RPMI7951 (cell line): ENCODE measurements at places on chromosomes 1 and 21.

DNA sequence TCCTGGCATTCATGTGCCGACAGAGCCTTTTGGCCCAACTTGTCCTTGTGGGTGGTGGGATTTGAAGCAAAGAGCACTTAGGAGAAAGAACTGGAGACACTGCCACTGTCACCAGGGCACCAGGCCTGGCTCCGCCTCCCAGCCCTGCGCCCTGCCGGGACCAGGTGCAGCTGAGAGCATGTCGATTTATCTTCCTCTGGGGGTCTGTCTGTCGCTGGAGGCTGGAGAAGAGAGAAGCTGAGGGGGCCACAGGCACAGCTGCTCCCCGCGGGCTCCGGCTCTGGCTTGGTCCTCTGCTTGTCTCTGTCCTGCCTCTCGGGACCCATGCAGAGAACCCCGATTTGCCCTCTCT lies 28.2 kb downstream of the PCNT start:
- DNase-seq: no peak

- no peak for DNase-seq
These were observed 205.7 kb upstream of the PTBP2 start for GRCh38 chr1:96515925-96516324.

DNA sequence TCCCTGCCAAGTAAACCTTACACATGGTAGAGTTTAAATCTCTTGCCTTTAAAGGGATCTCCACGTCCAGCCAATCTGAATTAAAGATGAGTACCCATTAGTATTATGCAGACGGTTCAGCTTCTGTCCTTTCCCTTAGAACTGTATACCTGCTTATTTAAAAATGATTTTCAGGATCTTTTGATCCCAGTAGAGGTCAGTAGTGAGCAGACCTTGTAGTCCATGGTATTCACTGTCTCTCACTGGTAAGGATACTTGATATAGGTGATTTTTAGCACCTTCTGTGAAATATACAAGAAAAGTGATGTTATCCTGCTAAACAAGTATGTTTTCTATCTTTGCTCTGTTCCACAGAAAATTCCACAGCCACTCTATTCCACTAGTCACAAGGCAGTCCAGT lies 1211.6 kb upstream of the ADGRL4 start:
- no peak for DNase-seq

- no peak for DNase-seq
These were observed 550 bp upstream of the PTBP2 start for GRCh38 chr1:96721053-96721415.

GRCh38 chr1:246617768-246618167 lies 51.5 kb downstream of the CNST start:
- DNase-seq: no peak

- no peak for DNase-seq
These were observed 74.8 kb downstream of the CASZ1 start for GRCh38 chr1:10721381-10722321.

DNA sequence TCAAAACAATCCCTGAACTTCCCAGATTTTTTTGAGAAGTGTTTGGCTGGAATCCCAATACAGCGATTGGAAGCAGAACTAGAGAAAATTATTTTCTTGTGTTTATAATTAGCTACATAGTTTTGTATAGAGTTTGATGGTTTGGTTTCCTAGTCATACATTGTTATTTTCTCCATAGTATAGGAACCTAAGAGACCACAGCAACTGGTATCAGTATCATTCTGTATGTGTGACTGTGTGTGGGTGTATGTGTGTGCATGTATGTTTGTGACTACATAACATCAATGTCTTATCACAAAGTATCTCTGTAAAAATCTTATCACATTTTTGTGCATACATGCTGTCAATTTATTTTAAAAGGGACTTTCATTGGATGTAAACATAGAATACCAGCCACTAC lies 780.5 kb downstream of the MRPL39 start:
- no peak for DNase-seq

- no peak for DNase-seq
These were observed 1044.0 kb upstream of the ADGRL4 start for GRCh38 chr1:80050523-80050922.

DNA sequence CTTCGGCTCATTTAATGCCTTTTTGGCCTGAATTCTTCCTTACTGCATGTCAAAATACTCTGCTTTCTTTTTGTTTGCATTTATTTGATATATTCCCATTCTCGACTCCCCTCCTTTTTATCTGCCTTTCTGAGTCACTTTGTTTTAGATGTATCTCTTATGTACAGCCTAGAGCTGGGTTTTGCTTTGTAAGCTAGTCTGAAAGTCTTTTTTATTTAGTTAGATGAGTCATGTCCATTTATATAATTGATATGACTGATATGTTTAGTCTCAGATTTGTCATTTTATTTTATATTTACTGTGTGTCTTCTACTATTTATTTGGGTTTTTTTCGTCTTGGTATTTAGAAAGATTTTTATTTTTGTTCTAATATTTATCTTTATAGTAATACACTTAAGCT lies 33.6 kb upstream of the GNG5 start:
- peak; percentile 25 for DNase-seq

- peak; percentile 35 for DNase-seq
These were observed 874.4 kb downstream of the KCNT2 start for GRCh38 chr1:195733826-195734225.

DNA sequence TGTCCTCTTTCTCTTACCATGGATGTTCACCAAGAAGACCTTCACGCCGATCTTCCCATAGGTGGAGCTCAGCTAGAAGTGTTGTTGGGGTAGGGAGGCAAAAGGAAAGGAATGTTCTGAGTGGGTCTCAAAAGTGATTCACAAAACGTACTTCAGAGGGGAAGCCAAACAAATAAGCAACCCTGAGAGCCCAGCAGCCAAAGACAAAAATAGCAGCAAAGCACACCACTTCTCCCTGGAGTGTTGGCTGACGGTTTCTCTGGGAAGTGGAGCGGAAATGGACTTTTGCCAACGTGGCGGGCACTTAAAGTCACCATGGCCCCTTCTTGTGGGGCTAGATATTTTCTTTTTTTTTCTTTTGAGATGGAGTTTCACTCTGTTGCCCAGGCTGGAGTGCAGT lies 23.1 kb downstream of the SLC26A9 start:
- peak; percentile 55 for DNase-seq

DNA sequence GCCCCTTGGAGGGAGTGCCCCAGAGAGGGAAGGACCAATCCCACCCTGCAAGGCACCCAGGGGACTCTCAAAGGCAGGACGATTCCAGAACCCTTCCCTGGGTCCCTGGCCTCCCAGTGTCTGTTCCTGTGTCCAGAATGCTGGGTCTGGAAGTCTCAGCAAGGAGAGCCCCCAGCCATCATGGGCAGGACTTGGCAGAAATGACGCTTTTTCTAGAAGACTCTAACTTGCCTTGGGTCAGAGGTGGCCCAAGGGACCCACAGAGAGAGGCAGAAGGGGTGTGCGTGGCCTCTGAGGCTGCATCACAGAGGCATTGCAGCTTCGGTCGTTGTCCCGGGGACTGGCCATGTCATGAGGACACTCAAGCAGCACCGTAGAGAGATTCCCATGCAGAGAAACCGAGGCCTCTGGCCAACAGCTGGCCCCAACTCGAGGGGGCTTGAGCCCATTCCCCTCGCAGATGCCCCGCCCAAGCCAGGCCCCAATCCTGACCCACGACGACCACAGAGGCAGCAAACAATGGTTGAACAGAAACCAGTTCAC lies 57.8 kb downstream of the WNT9A start:
- DNase-seq: no peak

DNA sequence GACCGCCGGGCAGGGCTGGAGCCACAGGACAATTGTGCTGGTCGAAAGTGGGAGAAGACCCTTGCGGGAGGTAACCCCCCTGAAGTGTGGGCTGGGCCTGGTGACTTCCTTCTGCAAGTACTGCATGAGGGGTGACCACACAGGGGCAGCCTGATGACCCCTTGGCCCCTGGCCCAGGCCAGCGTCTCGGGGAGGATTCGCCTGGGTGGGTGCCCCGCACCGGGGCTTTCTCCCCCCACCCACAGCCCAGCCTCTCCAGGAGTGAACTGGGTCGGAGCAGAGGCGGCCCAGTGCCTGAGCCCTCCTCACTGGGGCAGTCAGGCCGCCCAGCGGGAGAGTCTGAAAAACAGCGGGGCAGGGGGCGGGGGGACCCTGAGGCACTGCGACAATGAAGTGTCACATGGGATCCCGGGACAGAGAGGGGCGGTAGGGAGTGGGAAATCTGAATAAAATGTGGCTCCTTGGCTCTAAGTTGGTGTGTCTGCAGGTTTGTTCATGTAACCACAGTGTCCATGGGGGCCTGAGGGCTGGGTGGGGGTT lies 1.6 kb upstream of the DNMT3L start:
- DNase-seq: no peak

GRCh38 chr1:6280761-6281451 lies 20.0 kb upstream of the GPR153 start:
- DNase-seq: peak; percentile 63

DNA sequence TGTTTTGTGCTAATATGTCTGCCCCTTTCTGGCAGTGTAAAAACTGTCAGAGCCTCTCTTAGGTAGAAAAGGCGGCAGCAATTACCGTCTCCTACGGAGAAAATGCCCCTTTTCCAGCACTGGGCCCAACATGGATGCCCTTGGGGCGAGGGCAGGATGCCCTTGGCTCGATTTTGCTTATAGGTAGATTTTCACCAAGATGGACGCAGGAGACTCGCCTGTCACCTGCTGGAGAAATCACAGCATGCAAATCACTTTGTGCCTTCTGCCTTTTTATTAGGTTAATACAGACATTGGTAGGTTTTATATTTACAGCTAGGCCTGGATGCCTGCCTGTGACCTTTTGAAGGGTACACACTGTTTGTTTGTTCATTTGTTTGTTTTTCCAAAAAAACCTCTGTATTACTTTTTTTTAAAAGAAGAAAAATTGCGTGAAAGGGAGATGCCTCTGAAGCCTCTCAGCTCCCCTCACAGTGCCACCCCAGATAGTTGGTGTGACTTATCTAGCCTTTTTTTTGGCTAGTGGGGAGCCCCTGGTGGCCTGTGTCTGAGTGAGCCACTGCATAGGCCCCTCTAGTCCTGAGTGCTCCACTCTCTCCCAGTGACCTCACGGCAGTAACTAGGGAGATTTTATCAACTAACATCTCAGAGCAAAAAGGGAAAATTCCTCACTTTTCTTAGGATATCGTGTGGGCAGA lies 2.5 kb downstream of the ATP1B1 start:
- DNase-seq: peak; percentile 42

DNA sequence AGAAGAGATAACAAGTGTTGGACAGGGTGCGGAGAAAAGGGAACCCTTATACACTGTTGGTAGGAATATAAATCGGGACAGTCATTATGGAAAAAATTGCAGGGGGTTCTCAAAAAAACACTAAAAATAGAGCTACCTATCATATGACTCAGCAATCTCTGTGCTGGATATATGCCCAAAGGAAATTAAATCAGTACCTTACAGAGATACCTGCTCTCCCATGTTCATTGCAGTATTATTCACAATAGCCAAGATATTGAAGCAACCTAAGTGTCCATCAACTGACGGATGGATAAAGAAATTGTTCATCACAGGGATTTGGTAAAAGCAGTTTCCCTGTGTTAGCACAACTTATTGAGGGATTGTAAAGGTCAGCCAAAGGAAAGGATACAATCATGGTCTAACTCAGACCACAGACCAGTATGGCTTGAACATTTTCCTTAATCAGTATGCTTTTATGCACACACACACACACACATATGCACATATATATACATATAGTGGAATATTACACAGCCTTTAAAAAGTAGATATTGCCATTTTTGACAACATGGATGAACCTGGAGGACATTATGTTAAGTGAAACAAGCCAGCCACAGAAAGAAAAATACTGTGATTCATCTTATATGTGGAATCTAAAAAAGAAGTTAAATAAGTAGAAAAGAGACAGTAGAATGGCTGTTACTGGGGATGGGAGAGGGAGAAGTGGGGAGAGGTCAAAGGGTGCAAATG lies 44.2 kb upstream of the IRF2BP2 start:
- DNase-seq: no peak

- peak; percentile 89 for DNase-seq
These were observed 283.3 kb downstream of the DUSP10 start for GRCh38 chr1:221458447-221459156.

DNA sequence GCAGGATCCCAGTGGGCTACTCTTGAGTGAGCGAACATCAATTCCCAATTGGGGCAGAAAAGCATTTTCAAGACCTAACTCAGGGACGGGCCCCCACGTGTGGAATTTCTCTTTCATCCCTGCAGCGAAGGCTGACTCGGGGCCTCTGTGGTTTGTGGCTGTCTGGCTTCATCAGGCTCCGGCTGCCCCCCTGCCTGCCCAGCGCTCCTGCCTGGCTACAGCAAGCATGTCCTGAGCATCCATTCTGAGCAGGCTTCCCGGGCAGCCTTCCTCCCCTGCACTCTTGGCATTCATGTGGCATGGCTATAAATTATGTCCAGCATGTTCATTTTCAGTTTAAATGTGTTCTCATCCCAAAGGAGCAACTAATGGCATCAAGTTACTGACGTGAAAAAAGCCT lies 588.1 kb downstream of the KIF26B start:
- peak; percentile 80 for DNase-seq

- DNase-seq: peak; percentile 19
These were observed 10.1 kb upstream of the ZBTB8B start for GRCh38 chr1:32454726-32455125.

GRCh38 chr1:198764748-198765147 lies 125.9 kb downstream of the PTPRC start:
- DNase-seq: no peak

GRCh38 chr1:59703226-59703917 lies 111.4 kb upstream of the HOOK1 start:
- peak; percentile 60 for DNase-seq

DNA sequence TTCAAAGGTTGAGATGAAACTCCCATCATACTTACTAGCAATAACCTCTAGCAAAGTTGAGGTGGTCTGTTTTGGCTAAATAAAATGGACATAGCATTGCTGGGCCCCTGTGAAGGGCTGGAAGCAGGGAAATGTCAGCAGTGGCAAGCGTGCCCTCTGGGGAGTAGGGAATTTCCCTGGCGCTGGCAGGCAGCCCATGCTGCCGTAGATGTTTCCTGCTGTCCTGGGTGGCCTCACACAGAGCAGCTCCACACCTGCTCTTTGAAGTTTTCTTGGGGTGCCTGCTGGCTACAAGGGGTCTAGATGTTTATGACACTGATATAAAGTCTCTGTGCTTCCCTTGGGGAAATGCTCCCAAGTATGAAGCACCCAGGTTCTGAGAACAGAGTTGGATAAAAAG lies 30.2 kb downstream of the ADARB1 start:
- DNase-seq: peak; percentile 40

- no peak for DNase-seq
These were observed 23.8 kb downstream of the PIP5K1A start for GRCh38 chr1:151222130-151222529.

GRCh38 chr1:42851960-42852607 lies 5.7 kb downstream of the ZNF691 start:
- no peak for DNase-seq

- peak; percentile 71 for DNase-seq
These were observed 33.6 kb downstream of the CHML start for GRCh38 chr1:241606544-241606943.
